GM10248 (cell line): ENCODE measurements at places on chromosomes 12 and 14.

- peak; percentile 59 for DNase-seq
Measured at GRCh38 chr12:117098361-117099217, 627 bp downstream of the TESC start.

GRCh38 chr12:70686299-70686698 is 49.1 kb upstream of the PTPRB start:
- DNase-seq: no peak

- DNase-seq: no peak
Measured at GRCh38 chr12:47549258-47549657, 156.6 kb downstream of the RPAP3 start.

- DNase-seq: no peak
Measured at GRCh38 chr14:68937471-68938270, 41.4 kb downstream of the ACTN1 start.

DNA sequence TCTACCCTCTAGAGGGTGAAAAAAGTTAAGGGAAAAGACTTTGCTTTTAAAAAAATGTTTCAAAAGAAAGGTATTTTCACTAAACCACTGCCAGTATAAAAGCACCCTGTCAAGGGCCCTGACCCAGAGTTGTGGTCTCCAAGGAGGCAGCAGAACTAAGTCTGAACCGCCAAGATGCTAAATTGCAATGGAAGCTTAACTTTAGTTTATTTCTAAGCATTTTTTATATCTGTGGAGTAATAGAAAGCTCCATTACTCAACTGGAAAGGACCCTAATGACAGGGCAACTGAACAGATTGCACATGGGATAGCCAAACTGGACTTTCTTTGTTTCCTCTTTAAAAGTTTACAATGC is 379.8 kb downstream of the NAV3 start:
- DNase-seq: no peak

- no peak for DNase-seq
Measured at GRCh38 chr12:100382338-100382737, 25.5 kb downstream of the SLC17A8 start.

GRCh38 chr12:108694812-108695278 is 36.5 kb downstream of the CORO1C start:
- no peak for DNase-seq

- no peak for DNase-seq
Measured at GRCh38 chr12:4441355-4442335, 4.0 kb downstream of the FGF6 start.

- DNase-seq: no peak
Measured at GRCh38 chr12:4710113-4710512, 10.1 kb upstream of the GALNT8 start.

GRCh38 chr14:65144170-65144569 is 41.9 kb upstream of the MAX start:
- DNase-seq: no peak

GRCh38 chr12:103924761-103925641 is 5.2 kb upstream of the HSP90B1 start:
- DNase-seq: peak; percentile 60

DNA sequence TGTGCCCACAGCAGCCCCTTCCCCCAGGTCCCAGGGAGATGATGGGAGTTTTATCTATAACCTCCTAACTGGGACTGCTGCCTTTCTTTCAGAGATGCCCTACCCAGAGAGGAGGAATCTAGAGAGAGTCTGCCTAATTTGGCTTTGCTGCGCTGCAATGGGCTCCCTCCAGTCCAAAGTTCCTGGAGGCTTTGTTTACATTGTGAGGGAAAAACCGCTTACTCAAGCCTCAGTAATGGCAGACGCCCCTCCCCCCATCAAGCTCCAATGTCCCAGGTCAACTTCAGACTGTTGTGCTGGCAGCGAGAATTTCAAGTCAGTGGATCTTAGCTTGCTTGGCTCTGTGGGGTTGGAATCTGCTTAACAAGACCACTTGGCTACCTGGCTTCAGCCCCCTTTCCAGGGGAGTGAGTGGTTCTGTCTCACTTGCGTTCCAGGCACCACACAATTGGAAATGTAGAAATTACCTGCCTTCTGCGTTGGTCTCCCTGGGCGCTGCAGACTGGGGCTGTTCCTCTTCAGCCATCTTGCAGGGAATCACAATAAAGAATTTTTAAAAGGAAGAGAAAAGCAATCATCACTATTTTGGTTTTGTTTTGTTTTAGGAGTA is 262.5 kb downstream of the FOXG1 start:
- DNase-seq: no peak

GRCh38 chr14:45679853-45680252 is 426.9 kb upstream of the MIS18BP1 start:
- DNase-seq: no peak

DNA sequence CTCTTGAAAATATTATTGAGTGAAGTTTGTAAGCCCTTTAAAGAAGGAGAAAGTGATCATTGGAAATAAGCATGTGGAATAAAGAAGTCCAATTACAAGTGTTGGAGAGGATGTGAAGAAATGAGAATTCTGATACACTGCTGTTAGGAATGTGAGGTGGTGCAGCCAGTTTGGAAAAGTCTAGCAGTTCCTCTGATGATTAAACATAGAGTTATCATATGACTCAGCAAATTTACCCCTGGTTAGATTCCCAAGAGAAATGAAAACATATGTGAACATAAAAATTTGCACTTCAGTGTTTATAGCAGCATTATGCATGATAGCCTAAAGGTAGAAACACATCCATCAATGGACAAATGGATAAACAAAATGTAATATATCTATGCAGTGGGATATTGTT is 319.9 kb downstream of the AEBP2 start:
- DNase-seq: no peak

DNA sequence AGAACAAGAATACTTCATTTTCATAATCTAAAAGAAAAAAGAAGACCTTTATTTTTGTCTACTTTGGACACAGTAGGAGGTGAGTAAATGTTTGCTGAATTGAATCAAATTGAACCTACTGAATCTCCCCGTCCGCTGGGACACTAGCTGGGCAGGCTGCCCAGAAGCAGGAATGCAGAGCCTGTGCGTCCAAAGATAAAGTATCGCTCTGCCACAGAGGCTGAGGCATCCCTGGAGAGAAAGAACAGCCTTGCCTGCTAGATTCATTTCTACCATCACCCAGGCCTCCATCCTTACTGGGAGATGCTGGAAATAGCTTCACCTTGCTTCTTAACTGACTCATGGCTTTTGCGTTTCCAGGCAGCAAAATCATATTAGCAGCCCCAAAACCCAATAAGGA is 64.1 kb upstream of the TSPAN11 start:
- no peak for DNase-seq

DNA sequence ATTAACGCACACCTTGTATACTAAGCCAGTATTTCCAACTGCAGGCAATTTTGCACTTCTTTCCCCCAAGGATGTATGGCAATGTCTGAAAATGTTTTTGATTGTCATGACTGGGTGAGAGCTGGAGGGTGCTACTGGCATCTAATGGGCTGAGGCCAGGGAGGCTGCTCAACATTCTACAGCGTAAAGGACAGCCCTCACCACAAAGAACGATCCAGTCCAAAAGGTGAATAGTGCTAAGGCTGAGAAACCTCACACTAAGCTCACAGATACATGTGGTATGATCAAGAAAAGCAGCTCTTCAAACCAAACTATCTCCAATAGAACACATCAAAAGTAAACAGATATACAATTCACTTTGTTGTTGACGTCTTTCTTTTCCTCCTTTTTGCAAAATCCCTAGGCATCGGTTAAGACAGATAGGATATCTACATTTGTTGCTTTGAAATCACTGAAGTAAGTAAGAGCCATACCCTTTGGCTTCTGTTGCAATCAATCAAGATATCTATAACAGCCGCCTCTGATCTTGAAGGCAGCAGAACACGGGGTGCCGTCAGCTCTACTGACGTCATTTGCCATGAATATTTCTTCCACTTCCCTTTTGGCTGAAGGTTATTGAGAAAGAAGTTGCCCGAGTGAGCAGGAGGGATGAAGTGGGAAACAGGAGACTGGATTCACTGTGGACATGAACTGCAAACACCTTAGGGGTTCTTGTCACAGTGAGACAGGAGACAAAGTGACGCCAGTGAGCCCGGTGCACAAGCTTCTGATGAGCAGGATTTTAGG is 218.3 kb downstream of the FOXN3 start:
- DNase-seq: no peak

DNA sequence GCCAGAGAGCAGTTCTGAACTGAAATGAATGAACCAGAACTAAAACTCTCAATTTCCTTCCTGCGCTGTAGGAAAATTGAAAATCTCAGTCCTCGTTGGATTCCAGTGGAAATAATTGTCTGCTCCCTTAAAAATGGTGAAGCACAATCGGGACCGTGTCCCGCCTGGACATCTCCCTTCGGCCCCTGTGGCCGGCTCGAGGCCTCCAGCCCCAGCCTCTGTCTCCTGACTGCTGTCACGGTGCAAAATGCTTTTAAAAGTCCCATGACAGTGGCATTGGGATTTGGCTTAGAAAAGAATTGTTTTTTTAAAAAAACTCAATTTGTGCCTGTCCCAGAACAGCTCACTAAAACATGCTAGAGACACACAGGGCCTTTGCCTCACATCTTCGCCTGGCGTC is 142.5 kb downstream of the ZNF664 start:
- no peak for DNase-seq

GRCh38 chr12:42039577-42039976 is 105.1 kb downstream of the GXYLT1 start:
- DNase-seq: no peak

- no peak for DNase-seq
Measured at GRCh38 chr14:54638135-54638446, 71.2 kb downstream of the SAMD4A start.

- no peak for DNase-seq
Measured at GRCh38 chr12:76444408-76444984, 96.3 kb upstream of the BBS10 start.

DNA sequence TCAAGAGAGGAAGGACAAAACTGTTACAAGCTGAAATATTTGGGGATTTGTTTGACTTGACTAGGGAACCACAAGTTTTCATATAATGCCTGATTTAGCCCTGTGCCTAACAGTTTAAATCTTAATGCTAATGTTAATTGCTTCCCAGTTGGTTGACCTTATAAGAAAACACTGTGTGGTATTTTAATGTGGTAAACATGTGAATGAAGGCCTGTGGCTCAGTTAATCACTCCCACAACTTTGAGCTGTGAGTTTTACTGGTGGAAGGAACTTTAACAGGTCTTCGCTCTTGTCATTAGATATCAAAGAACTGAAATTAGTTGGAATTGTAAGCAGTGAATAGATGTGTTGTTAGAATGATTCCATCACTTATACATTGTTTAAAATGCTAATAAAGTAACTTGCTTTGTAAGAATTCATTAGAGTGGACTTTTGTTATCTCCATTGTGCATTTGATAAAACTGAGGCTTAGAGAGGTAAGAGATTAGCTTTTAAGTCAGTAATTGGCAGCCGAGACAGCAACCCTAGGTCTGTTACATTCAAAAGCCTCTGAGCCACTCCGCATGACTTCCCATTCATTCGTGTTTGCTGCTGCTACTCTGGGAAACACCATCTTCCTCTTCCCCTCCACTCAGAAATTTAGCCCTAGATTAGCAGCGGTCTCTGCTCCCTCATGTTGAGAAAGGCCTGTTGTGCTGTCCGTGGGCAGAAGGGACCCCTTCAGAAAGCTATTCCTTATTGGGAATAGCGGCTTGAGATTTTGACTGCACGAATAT is 1.0 kb upstream of the TBK1 start:
- DNase-seq: peak; percentile 21
